GDM1 (cell line): ENCODE measurements at places on chromosomes 4 and X.
A peak's percentile ranks its signal among the peaks of the same experiment; 100 is the strongest.

GRCh38 chrX:34072906-34073305 lies 59.2 kb downstream of the FAM47A start:
- DNase-seq: no peak

DNA sequence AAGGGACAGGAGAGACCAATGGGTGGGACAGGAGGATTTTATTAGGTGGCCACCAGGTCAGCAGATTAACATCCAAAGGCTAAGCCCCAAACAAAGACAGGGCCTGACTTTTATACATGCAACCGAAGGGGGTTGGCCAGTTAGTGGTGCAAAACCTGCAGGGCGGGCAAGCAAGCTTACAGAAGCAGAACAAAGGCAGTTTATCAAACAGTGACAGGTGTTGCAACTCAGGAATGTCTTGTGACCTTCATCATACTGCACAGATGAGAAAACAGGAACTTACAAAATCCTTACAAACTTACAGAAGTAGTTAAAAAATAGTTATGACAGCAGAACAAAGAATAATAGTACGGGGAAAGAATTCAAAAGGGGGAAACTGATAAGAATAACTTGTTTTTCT lies 708.1 kb downstream of the GLUD2 start:
- no peak for DNase-seq

DNA sequence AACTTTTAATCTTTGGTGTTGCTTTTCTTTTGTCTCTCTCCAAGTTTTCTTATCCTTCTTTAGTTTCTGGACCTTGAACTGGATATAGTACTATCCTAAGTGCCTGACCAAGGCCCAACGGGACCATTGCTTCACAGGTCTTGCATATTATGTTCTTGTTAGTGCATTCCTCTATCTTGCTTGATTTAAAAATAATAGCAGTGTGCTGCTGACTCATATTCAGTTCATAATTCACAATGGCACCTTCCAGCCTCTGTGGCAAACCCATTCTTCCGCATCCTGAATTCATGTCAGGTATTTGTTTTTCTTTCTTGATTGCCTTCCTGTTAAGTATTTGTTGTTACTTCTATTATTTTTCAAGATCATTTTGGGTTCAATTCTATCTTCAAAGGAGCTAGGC lies 197.1 kb upstream of the GIMD1 start:
- no peak for DNase-seq

DNA sequence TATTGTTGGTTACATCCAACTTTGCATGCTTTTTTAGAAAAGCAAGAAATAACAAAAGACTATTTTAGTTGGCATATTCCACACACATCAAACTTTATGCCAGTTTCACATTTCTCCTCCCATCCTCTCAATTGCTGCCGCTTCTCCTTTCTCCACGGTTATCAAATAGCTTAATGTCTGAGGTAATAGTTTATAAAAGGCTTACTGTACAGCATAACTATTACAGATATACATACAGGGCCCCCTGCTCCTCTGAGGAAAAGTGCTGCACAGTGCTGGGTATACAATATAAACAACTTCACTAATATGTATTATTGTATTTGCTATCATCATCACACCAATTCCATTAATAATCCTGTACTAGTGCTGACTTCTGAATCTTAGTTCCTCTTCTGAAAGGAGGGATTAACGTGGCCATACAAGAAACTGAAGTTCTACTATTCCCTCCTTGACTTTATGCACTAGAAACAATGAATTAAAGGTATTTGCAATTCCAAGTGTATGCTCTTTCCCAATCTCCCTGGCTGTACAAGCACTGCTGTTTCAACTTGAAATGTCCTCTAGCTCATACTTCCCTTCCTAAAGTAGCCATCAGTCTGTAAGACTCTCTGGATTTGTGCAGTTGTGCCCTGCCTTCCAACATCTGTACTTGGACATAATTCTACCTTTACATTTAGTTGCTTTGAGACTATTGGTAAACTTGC lies 2.5 kb downstream of the CCNI start:
- DNase-seq: no peak

DNA sequence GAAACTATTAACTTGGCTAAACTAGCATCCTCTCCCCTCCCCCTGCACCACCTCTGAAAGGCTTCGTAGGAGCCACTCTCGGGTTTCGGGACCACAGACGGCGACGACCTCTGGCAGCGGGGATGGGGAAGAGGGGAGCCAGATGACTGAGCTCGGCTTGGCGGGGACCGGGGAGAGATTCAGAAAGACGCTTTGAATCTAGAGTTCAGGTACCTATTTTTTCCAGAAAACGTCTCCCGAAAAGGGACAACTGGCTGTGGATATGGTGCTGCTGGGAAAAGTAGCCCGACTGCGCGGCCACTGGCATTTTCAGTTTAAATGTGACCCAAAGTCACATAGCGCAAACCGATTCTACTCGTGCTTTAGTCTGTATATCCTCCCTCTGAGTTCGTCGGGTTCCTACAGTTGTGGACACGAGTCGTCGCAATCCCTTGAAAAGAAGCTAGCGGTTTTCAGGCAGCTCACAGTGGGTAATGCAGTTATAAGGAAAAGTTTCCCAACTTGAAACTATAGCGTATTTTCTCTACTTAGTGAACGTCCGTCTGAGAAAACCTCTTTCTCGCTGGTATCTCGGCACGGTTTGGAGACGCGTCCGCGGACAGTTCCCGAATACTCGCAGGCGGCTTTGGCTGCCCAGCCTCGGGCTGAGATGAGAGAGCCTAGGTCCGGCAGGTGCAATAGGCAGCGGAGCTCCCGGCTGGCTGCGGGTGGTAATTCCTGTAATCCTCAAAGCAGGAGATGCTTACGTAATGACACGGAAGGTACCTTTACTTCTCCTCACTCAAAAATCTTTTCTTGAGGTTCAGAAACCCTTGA lies 1.3 kb downstream of the PARM1 start:
- no peak for DNase-seq

- DNase-seq: no peak
Measured at GRCh38 chr4:174181827-174182226, 101.6 kb downstream of the FBXO8 start.

GRCh38 chr4:166527500-166527899 lies 654.5 kb downstream of the TLL1 start:
- no peak for DNase-seq

- DNase-seq: no peak
Measured at GRCh38 chrX:55213381-55213780, 6.8 kb upstream of the PAGE5 start.

DNA sequence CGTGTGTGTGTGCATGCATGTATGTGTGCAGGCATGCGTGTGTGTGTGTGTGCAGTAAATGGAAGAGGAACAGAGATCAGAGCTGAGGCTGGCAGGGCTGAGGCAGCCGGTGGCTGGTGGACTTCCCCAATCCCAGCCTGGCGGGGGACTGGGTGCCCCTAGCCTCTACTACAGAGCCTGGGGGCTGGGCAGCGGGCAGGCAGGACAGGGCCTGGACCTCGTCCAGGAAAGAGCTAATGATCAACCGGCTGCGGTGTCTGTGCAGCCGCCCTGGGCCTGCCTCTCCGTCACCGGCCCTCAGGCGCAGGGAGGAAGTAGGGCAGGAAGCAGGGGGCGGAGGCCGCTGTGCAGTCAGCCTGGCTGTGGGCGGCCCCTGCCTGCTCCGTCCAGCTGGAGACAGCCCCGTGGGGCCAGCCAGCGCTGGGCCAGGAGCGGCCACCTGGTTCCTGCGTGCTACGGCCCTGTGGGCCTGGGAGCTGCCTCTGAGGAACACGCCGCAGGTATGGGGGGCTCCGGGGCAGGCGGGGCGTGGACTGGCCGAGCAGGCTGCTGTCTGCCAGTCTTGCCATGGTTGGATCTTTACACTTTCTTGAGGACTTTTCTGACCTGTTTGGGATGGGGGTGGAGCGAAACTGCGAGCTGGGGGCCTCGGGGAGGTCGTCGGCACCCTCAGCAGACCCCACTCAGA lies at the start of gene SH3TC1:
SH3TC1 (plus strand) TSS at position 385 of the 688 bp plus-strand sequence. CDS start 5,905 bp downstream, outside the sequence.
- peak; percentile 92 for DNase-seq

DNA sequence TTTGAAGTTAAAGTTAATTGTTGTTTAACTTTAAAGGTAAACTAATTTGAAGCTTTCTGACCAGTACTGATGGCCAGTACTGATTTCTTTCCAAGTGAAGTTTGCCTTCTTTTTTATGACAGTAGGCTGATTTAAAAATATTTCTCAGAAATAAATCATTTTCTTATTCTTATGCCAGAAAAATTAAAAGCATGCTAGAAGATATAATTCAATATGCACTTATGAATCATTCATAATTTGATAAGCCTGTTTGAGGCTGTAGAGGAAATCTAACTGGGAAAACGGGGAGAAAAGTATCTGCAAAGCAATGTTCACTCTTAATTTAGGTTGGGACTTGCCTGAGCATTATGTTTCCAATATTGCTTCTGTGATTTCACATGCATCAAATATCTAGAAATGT lies 1112.0 kb upstream of the INTU start:
- no peak for DNase-seq

DNA sequence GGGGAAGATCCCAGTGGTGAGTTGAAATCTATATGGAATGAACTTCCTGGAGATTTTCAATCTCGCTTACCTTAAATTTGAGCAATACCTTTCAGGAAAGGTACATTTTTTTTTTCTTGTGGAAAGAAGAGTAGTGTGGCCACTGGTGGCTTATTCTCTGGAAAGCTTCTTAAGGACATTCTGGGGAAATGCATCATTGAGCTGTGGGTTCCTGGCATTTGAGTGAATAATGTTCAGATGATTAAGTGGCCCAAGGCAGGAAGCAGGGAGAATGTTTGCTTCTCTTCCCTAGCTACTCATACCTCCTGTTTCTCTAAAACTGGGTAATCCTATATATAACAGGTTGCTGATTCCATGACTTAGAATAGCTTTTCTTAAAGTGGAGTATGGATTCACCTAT lies 31.8 kb downstream of the STAG2 start:
- DNase-seq: no peak

GRCh38 chr4:138249132-138249531 lies 7.0 kb upstream of the SLC7A11 start:
- no peak for DNase-seq

GRCh38 chr4:38284294-38285030 lies 324.3 kb downstream of the PTTG2 start:
- DNase-seq: no peak

- DNase-seq: no peak
Measured at GRCh38 chrX:9222299-9222698, 188.4 kb upstream of the FAM9B start.

- no peak for DNase-seq
Measured at GRCh38 chr4:175369087-175369486, 443.0 kb downstream of the GPM6A start.

DNA sequence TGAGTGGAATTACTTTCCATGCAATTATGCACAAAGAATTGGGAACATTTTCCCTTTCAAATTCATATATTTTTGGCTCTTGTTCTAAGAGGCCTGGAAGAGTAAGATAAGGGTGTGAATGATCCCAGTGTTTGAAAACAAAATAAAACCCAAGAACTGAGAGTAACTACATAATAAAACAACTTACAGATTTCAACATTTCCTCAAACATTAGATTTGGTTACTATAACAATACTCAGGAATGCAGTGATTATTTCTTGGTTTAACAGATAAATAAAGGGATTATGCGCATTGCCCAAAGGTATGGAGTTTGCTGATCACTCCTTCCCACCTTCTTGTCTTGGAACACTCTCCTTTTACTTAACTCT lies 292.5 kb downstream of the CAMK2D start:
- DNase-seq: no peak

GRCh38 chrX:50718776-50719175 lies 95.2 kb downstream of the SHROOM4 start:
- DNase-seq: no peak

GRCh38 chr4:67234296-67234695 lies 311.0 kb downstream of the CENPC start:
- DNase-seq: no peak

DNA sequence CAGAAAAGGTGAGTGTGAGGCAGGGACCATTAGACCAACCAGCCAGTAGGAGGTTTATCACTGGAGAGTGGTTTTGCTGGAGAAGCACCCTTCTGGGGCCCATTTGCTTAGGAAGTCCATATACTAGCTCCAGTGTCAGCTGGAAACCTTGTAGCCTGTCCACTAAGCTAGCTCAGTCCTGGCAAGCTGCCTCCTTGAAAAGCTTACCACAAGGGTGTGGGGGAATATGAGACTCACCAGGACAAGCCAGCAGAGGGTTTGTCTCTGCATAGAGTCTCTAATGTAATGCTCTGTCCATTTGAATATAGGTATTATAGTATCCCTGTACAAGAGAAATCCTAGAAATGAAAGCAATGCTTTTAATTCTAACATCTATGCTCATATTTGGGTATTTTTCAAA lies 86.3 kb downstream of the FBXL5 start:
- DNase-seq: no peak

DNA sequence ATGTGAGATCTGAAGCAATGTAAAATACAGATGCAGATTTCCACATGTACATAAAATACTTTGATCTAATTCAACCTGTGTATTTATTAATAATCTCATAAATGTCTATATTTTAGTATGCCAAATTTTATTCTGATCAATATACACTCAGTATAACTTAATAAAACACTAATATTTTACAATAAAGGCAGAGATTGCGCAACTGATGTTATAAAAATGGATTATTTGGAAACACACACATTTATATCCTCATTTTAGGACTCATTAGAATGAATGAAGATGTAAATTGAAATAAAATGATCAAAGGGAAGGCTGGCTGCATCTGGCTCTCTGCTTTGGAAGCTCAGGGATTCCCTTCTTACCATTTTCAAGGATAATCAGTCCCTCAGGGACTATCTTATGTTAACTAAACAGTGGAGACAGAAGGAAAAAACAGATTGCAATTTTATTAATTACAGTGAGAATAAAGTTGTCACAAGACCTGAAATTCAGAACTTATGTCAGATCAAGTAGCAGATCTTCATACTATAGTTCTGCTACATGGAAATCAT lies 900.9 kb upstream of the EPHA5 start:
- no peak for DNase-seq

DNA sequence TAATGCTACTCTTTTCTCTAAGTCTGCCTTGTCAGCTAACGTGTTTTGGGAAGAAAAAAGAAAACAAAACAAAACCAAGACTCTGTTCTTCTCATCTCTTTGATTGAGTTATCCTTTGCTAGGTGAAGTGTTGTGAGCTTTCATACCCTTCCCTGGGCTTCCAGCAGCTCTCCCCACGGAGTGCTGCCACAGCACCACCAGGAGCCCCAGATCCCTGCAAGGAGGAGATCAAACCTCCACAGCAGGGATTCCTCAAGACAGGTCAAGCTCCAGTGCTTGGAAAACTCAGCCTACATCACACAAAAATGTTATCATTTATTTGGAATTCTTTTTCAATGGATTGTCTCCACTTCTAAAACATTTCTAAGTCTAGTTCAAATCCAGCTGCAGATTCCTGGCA lies 1981.9 kb upstream of the TENM3 start:
- DNase-seq: no peak

- DNase-seq: no peak
Measured at GRCh38 chr4:140172960-140173359, 19.0 kb upstream of the MAML3 start.

GRCh38 chrX:136200466-136200865 lies 50.7 kb downstream of the MAP7D3 start:
- no peak for DNase-seq

- DNase-seq: no peak
Measured at GRCh38 chr4:98341309-98341708, 80.1 kb downstream of the RAP1GDS1 start.

- no peak for DNase-seq
Measured at GRCh38 chrX:9249051-9249846, 215.3 kb upstream of the FAM9B start.
